Karpas-422 (cell line): ENCODE measurements at places on chromosomes 4 and X.

DNA sequence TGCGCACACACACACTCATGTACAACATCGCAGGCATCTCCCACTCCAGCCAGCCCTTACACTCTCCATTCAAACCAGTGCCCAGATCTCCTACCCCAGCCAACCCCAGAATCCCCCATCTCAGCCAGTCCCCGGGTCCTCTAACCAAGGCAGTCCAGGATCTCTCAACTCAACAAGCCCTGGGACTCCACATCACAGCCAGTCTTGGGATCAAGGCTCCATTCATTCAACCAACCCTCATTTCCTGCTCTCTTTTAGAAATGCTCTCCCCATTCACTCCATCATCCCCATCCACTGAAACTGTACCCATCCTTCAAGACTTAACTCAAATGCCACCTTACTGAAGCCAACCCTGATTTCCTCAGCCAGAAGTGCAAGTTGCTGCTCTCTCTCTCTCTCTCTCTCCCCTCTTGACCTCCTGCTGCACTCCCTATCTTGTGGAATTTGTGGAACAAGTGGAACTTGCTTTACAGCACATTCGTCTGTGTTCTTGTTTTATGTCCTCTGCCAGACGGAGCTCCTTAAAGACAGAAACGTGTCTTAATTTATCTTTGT, 40.6 kb upstream of the IQSEC2 start:
- no peak for DNase-seq

DNA sequence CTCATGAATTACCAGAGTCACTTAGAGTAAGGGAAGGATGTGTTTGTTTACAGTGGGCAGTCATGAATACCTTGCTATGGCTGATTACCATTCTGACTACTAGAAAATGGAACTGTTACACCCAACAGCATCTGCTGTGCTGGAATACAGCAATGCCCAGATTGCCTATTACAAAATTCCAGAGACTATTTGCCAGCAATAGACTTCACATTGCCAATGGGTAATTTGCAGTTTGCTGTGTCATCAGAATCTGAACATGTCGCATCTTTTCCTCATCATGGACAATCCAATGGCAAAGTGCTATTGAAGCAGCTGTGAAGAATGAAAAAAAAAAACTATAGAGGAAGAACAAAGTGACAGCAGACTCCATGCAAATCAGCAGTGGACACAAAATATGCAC, 356.6 kb downstream of the CXXC4 start:
- no peak for DNase-seq

DNA sequence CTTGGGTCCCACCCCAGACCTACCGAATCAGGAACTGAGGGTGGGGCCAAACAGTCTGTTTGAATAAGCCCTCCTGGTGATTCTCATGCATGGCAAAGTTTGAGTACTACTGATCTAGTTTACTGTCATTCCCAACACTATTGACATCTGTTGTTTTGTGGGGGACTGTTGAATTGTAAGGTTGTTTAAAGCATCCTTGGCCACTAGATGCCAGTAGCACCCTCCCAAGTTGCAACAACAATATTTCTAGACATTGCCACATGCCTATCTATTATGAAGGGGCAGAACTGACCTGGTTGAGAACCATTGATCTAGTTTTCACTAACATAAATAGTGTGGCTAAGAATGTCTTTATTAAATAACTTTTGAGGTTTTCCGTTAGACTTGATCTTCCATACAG, 15.1 kb downstream of the TAF9B start:
- DNase-seq, result no peak

GRCh38 chr4:153950100-153950979, 161.5 kb upstream of the SFRP2 start:
- DNase-seq, result no peak

DNA sequence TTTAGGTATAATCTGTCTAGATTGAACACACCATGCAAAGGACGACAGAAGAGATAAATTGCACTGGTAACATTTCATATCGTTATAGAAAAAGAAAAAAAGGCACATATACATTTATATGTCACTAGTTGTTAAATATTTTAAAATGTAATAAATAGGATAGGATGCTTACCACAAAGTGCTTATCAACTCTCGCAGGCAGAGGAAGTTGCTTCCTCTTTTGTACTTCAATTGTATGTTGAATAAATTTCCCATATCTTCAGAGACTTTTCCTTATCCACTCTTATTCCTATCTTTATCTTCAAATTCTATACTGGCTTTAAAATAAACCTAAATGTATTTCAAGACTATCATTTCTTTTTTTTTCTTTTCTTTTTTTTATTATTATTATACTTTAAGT, 163.3 kb upstream of the SPOCK3 start:
- no peak for DNase-seq

- no peak for DNase-seq
Observed at GRCh38 chr4:62544428-62544827, 1344.3 kb downstream of the ADGRL3 start.

- no peak for DNase-seq
Observed at GRCh38 chr4:168604496-168605373, 107.9 kb downstream of the PALLD start.

DNA sequence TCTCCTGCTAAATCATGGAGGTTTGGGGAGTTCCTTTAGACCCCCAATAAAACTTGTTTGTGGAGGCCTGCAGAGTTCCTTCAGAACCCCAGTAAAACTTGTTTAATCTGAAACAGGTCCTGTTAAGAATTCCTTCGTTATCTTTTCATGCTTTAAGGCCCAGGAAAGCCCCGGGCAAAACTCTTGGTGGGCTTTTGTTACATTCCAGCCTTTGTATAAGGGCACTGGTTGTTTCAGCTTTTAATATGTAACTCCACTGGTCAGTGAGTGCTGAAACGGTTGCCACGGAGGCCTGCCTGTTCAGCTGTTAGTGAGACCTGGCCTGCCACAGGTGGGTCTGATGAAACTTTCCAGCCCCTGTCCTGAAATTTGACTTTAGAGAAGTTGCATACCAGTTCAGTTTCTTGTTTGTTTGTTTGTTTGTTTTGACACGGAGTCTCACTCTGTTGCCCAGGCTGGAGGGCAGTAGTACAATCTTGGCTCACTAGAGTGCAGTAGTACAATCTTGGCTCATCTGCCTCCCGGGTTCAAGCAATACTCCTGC, 12.4 kb upstream of the DHRSX start:
- no peak for DNase-seq

DNA sequence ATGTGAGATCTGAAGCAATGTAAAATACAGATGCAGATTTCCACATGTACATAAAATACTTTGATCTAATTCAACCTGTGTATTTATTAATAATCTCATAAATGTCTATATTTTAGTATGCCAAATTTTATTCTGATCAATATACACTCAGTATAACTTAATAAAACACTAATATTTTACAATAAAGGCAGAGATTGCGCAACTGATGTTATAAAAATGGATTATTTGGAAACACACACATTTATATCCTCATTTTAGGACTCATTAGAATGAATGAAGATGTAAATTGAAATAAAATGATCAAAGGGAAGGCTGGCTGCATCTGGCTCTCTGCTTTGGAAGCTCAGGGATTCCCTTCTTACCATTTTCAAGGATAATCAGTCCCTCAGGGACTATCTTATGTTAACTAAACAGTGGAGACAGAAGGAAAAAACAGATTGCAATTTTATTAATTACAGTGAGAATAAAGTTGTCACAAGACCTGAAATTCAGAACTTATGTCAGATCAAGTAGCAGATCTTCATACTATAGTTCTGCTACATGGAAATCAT, 900.9 kb upstream of the EPHA5 start:
- no peak for DNase-seq

GRCh38 chr4:77151241-77151640, 5.8 kb upstream of the CCNG2 start:
- DNase-seq, result no peak
